Panc1 (cell line): ENCODE measurements at places on chromosomes 16 and 17. TPM values are rescaled to one million over a fixed set of nuclear protein-coding genes. Genes with fewer than 3 reads are reported as not detected.

GRCh38 chr16:64445649-64446048, 676.2 kb downstream of the CDH11 start:
- H3K4me3 ChIP-seq = no peak overlapping the region
- no peak for DNase-seq

The ZACN gene
- total RNA-seq = not detected

GRCh38 chr16:11618107-11618717, 31.5 kb upstream of the LITAF start:
- H3K4me3 ChIP-seq = no peak overlapping the region
- H3K36me3 ChIP-seq = no peaks in the 10 kb centered on the region
- H3K4me1 ChIP-seq = no peaks in the 10 kb centered on the region
- DNase-seq = no peak

DNA sequence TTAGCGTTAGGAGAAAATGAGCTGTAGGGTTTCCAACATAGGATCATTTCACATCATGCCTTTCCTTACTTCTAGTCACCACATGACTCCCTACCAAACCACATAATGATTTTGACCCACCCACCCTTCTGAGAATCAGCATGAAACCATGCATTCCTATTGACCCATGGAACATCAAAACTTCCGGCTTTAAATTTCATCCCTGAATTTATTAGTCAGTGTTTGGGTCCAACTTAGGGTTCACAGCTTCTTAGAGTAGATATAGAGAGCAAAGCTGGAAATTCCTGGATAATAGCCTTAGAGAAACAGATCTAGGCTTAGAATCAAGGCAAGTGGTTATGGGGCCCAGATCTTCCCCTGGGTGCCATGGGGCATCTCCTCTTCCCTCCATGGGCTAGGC, 162.6 kb downstream of the TOX3 start:
- no peaks in the 10 kb centered on the region for H3K36me3 ChIP-seq
- no peaks in the 10 kb centered on the region for H3K27me3 ChIP-seq
- no peak overlapping the region for H3K27ac ChIP-seq

The TMEM114 gene
- not detected for total RNA-seq

The ICAM2 gene
- total RNA-seq = 0.33 TPM
